ENCODE measurements at places on chromosomes 2 and 18.

- DNase-seq = no peak
These were observed 36.5 kb upstream of the ARMC9 start for GRCh38 chr2:231161877-231162329.

DNA sequence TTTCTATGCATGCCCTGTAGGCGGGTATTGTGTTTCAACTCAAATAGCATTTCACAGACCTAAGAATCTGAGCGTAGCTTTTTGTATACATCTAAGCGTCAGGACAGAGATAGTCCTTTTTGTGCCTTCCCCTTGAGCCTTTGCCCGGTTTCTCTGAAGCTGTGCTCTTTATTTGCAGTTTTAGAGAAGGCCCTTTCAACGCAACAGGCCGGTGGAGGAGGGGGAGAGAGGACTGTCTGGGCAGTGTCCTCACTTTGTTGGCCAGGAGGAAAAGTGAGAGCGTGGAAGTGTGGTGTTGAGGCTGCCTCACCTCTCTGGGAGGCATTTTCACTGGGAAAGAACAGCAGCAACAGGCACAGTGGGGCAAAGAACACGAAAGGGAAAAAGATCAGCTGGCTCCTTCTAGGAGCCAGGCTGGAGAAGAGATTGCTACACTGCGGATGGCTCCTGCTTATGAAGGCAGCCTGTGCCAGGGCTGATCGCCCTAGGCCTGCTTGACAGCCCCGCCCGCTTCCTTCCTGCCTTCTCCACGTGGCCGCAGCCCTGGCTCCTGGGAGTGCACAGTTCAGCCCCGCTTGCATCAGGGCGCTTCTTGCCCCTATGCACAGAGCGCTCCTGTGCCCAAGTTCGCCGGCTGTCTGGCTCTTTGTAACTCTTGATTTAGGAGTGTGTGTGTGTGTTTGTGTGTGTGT, 195.6 kb upstream of the POU3F3 start:
- peak; percentile 17 for DNase-seq

GRCh38 chr2:50225021-50225928, 806.7 kb downstream of the NRXN1 start:
- DNase-seq = no peak

DNA sequence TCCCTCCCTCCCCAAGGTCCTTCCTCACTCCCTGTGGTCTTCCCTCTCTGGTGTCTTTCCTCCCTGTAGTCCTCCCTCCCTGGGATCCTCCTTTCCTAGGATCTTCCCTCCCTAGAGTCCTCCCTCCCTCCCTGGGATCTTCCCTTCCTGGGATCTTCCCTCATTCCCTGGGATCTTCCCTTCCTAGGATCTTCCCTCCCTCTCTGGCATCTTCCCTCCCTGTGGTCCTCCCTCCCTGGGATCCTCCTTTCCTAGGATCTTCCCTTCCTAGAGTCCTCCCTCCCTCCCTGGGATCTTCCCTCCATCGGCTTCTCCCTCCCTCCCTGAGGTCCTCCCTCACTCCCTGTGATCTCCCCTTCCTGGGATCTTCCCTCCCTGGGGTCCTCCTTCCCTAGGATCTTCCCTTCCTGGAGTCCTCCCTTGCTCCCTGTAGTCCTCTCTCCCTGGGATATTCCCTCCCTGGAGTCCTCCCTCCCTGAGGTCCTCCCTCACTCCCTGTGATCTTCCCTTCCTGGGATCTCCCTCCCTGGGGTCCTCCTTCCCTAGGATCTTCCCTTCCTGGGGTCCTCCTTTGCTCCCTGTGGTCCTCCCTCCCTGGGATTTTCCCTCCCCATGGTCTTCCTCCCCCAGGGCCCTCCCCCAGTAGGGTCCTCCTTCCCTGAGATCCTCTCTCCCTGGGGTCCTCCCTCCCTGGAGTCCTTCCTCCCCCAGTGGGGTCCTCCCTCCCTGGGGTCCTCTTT, 23.0 kb downstream of the STK25 start:
- no peak for DNase-seq

GRCh38 chr18:54776282-54776977, 51.8 kb upstream of the RAB27B start:
- DNase-seq = no peak

DNA sequence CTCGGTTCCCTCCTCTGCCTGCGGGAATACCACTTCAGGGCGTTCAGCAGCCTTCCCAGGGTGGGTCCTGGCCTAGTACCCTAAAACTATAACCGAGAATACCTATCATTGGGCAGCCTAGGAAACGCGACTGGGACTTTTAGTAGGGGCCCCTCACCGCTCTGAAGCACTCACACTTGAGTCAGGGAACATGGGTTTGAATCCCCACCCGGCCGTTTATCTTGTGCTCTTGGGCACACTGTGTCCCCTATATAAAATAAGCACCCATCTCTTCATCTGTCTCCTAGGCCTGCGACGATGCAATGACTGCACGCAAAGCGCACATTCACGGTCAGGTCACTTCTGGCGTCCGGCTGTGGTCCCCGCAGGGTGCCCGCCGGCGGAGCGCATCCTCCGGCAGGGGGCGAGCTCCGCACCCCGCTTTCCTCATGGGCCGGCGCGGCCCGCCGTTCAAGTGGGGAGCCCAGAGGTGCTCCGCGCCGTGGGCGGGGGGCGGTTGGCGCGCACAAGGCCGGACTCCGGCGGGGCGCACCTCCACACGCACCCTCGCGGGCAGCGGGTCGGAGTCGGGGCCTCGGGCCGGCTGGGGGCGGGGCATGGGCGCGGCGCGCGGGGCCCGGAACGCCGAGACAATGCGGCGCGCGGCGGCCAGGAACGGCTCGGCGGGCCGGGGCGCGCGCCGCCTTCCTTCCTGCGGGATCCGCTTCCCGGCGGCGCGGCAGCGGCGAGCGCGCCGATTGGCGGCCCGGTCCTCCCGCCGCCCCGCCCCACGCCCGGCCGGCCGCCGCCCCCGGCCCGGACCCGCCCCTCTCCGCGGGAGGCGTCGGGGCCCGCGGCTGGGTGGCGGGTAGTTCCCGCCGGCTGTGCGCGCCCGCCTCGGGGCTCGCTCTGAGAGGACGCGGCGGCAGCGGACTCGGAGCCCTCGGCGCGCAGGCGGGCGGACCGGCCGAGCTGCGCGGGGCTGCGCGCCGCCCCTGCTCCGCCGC, at the start of gene ASAP2:
TSS of gene ASAP2 (plus strand) at position 850 of the 986 bp plus-strand sequence. CDS start 293 bp downstream, outside the sequence.
- peak; percentile 49 for DNase-seq

- DNase-seq = no peak
These were observed 723 bp upstream of the MBD1 start for GRCh38 chr18:50281972-50282520.

- no peak for DNase-seq
These were observed 15.1 kb upstream of the RTTN start for GRCh38 chr18:70220628-70221027.

- DNase-seq = no peak
These were observed 119.4 kb upstream of the CTDP1 start for GRCh38 chr18:79560042-79560860.

DNA sequence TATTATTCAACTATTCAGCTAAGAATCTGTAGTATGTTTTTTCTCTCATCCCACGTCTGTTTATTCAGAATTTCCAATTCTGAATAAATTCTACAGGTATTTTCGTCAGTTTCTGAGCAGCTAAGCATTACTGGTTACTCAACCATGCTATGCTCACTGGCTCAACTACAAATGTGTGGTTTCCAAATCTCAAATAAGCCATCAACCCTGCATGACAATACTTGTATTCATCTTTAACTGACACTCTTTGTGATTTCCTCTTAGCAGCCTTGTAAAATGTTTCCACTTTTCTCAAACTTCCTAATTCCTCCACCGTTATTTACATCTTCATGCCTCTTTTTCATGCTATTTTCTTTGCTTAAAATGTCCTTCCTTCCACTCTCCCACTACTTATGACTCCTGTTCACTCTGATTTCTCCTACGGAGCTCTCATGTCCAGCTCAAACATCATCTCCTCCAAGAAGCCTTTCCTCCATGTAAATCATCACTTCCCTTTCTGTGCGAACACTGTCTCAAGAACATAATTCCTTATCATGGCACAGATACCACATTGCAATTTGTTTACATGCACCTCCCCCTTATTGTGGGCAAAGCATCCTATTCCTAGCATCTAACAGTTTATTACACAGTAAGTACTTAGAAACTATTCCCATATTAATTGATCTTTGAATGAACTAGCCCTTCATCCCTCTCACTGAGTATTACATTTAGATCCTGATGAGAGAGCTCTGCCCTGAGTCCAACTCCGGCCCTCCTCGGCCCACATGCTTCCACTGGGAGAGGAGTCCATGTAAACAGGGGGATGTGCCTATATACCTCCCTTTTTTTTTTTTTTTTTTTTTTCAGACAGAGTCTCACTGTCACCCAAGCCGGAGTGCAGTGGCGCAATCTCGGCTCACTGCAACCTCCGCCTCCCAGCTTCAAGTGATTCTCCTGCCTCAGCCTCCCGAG, 10.5 kb downstream of the CCDC88A start:
- no peak for DNase-seq

DNA sequence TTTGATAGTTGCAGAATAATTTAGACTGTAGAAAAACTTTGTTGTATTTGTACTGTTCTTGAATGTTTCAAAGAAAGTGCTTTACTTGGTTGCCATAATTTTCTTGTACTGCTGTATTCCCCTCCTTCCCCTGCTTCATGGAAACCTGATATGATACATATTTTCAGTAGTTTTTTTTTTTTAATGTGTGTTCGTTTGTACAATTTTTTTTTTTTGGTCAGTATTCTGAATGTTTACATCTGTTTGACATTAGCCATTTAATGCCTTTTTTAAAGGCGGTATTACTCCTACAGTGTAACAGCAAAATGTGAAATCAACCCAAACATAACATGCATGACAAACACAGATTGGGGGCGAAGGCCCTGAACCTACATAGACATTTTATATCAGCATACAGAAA, 172.3 kb downstream of the ASXL3 start:
- DNase-seq = no peak

Data from stimulated activated CD4-positive, alpha-beta T cell treated with anti-CD3 and anti-CD28 coated beads, Interleukin-2, amount 100 ng/mL, for 24 hours (primary cell).